MCF 10A (cell line): ENCODE measurements at places on chromosomes 12 and 14. TPM values are rescaled to one million over a fixed set of nuclear protein-coding genes. Genes with fewer than 3 reads are reported as not detected.

DNA sequence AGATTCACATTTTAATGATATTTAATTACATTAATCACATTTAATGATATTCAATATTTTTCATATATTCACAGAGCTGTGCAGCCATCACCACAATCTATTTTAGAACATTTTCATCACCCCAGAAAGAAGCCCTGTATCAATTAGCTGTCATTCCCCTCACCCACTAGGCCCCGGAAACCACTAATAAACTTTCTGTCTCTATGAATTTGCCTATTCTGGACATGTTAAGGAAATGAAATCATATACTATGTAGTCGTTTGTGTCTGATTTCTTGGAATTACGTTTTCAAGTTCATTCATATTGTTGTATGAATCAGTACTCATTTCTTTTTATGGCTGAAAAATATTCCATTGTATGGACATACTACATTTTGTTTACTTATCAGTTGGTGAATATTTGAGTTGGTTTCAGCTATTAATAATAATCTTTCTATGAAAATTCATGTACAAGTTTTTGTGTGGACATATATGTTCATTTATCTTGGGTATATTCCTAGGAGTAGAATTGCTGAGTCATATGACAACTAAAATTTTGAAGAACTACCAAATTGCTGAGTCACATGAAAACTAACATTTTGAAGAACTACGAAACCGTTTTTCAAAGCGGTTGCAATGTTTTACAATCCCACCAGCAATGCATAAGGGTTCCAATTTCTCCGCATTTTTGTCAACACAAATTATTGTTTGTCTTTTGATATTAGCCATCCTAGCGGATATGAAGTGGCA is 11.7 kb upstream of the OTOGL start:
- H3K4me3 ChIP-seq: no peak overlapping the region
- no peak overlapping the region for H3K27ac ChIP-seq
- H3K36me3 ChIP-seq: no peaks in the 10 kb centered on the region
- H3K4me1 ChIP-seq: no peaks in the 10 kb centered on the region

ZNF385A gene
- total RNA-seq: 8.3 and 9.0 TPM in 2 replicates

GRCh38 chr14:62776300-62776699 is 269.0 kb downstream of the KCNH5 start:
- no peak overlapping the region for H3K4me3 ChIP-seq
- no peaks in the 10 kb centered on the region for H3K4me1 ChIP-seq
- no peak overlapping the region for H3K27ac ChIP-seq

DNA sequence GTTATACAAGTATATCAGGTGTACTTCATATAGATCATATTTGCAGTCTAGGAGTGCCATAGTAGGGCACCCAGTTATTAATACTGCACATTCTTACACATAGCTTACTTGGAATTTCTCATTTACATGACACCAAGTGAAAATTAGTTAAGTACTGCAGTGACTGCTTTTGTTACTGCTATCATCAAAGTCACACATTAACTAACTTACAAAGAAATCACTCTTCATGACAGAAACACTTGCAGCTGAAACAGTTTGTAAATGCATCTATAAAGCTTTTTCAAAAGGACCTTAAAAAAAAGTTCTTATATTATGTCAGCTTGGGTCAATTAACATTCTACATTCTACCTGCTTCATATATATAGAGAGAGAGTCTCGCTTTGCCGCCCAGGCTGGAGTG is 17.8 kb upstream of the RFC5 start:
- DNase-seq: no peak
- no peak overlapping the region for H3K27ac ChIP-seq
- no peaks in the 10 kb centered on the region for H3K4me1 ChIP-seq
- no peak overlapping the region for H3K4me3 ChIP-seq

- H3K4me3 ChIP-seq: no peak overlapping the region
- H3K27ac ChIP-seq: no peak overlapping the region
- H3K36me3 ChIP-seq: peaks cover 70% of the 10 kb centered on the region
- no peak for DNase-seq
- H3K27me3 ChIP-seq: no peaks in the 10 kb centered on the region
These were observed 7.9 kb upstream of the ITFG2 start for GRCh38 chr12:2804393-2805142.

DNA sequence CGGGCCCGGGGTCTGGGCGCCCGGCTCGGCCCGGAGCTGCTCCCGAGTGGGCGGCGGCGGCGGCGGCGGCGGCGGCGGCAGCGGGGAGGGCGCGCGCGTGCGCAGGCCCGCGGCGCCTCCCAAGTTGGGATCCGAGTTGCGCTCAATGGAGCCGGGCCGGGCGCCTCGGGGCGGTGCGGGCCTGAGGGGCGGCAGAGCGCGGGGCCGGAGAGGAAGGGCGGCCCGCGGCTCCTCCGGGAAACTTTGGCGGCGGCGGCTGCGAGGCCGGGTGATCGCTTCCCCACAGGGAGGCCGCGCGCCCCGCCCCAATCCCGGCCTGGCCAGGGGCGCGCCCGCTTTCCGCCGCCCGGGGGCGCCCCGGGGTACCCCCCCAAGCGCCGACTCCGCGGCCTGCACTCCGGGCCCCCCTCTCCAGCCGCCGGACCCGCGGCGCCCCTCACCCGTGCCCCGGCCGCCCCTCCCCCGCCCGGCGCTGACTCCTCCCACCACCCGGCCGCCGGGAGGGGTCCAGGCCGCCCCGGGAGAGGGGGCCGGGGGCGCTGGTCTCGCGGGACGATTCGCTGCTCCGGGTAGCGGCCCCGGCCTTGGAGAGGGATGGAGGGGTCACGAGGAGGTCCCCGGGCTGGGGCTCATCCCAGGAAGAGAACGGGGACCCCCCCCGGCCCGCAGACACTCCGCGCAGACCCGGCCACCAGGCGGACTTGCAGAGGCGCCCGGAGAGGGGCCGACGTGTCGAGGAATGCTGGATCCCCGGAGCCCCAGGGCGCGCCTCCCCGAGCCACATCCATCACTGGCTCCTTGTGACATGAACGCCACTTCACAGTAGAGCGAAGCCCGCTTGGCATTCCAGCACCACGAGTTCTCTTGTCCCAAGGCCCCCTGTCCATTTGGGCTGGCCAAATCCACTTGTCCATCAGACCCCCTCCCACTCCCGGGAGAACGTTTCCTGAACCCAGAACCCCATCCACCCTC is at the start of gene RILPL1:
TSS of gene RILPL1 (minus strand) at position 48 of the 972 bp plus-strand sequence. CDS start 237 bp downstream, outside the sequence.
- DNase-seq: peak; percentile 32
- H3K4me1 ChIP-seq: peaks cover 7% of the 10 kb centered on the region
- H3K36me3 ChIP-seq: peaks cover 12% of the 10 kb centered on the region
- peak within 1 kb of the TSS; percentile 54 for H3K27ac ChIP-seq

- no peak overlapping the region for H3K4me3 ChIP-seq
- H3K4me1 ChIP-seq: no peaks in the 10 kb centered on the region
- DNase-seq: no peak
- no peaks in the 10 kb centered on the region for H3K27me3 ChIP-seq
These were observed 65.1 kb upstream of the TRHDE start for GRCh38 chr12:72207079-72207478.

DNA sequence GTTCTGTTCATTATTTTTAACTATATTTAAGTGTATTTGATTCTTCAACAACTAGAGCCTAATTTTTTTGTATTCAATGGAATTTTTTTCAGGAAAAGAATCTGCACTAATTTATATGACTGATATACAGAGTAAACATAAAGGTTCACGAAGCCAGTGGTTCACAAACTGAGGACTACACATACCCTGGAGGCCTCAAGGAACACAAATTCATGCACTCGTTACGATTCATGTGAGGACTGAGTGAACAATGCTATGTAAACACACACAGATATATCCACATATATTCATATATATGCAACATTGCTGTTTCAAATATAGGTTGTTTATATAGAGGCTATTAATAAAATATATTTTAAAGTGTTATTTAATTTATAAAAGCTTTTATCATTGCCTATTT is 137.8 kb downstream of the PHLDA1 start:
- H3K4me3 ChIP-seq: no peak overlapping the region
- no peak for DNase-seq
- H3K27me3 ChIP-seq: no peaks in the 10 kb centered on the region
- no peaks in the 10 kb centered on the region for H3K36me3 ChIP-seq
- peaks cover 22% of the 10 kb centered on the region for H3K4me1 ChIP-seq
- no peak overlapping the region for H3K27ac ChIP-seq

GRCh38 chr12:124518051-124518932 is 49.1 kb downstream of the NCOR2 start:
- H3K36me3 ChIP-seq: peaks cover 51% of the 10 kb centered on the region
- H3K4me3 ChIP-seq: peak overlapping the region; percentile 91
- H3K27ac ChIP-seq: peak overlapping the region; percentile 96
- peaks cover 39% of the 10 kb centered on the region for H3K4me1 ChIP-seq
- H3K27me3 ChIP-seq: no peaks in the 10 kb centered on the region

CPNE6 gene
- not detected in 2 replicates for total RNA-seq

SDR39U1 gene
- total RNA-seq: 53.2 and 58.7 TPM in 2 replicates

MIP gene
- total RNA-seq: not detected in 2 replicates

MYF6 gene
- not detected in 2 replicates for total RNA-seq

DNA sequence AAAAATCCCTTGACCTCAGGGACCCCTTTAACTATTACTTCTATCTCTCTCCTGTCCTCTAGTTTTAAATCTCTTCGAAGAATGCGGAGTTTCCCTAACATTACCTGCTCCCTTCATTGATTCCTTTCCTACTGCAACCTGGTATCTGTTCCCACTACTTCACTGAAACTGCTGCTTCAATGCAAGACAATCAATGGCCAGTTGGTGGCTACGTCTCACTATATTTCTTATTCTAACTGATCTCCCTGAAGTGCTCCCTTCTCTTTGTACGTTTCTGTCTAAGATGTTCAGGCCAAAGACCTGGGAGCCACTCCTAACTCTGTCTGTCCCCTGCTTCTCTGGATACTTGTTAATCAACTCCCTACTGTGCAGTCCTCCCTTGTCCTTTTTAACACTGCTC is 10.3 kb upstream of the KCNA1 start:
- no peak overlapping the region for H3K4me3 ChIP-seq
- no peaks in the 10 kb centered on the region for H3K36me3 ChIP-seq
- DNase-seq: peak; percentile 6
